IPS-NIHi11 (cell line): ENCODE measurements at places on chromosomes 11 and 22.
A peak's percentile ranks its signal among the peaks of the same experiment; 100 is the strongest.

DNA sequence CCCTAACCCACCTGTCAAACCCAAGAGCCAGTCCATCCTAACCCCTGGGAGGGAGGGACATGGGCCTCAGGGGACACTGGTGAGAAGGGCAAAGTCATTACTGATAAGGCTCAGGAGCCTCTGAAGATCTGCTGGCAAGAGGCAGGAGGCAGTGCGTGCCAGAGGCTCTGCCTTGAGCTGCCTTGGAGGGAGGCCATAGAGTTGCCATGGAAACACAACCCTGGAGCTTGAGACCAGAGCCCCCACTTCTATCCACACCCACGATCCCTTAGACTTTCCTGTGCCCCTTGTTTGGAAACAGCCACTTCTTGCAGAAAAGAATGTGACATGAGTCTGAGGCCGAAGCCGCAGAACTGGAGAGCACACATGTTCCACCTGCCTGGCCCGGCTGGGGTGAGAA is 89.7 kb upstream of the CSNK2A3 start:
- DNase-seq: no peak

DNA sequence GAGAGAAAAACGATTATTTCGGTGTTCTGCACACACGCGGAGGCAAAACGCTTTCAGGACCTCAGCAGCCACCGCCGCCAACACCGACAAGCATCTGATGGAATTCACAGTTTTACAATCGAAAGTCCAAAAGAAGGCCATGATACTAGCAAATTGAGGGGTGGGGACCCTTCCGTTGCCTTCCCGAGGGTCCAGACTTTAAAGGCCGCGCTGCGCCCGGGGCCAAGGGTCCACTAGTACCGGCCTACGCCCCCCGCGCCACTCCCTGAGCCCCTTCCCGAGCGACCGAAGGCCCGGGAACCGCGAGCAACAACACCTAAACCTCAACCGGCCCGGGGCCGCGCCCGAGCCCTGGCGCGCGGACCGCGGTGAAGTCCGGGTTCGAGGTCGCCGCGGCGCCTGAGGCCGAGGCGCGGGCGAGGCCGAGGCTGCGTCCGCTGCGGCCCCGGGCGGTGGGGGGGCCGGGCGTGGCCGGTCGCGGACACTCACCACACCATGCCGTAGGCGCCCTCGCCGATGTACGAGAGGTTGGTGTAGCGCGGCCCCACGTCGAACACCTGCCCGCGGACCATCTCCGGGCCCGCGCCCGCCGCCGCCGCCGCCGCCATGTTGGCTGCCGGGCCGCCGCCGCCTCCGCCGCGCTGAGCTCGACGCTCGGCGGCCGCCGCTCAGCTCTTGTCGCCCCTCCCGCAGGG is 465 bp downstream of the MAPK1 start:
- DNase-seq: peak; percentile 45

DNA sequence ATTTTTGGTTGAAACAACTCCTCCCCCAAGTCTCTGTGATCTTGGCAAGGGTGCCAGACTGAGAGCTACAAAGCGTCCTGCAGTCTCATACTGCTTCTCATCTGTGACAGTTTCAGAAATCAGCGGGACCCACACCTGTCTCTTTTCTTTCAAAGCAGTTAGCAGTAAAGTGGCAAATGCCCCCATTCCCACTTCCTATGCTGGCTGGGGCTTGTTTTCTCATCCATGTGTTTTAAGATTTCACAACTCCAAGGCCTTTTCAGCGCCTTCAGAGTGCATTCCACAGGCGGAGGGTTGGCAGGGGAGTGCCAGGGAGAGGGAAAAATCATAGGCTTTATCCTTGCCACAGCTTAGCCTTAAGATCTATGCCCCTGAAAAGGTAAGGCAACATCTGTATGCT is 493.5 kb downstream of the OPCML start:
- DNase-seq: no peak

DNA sequence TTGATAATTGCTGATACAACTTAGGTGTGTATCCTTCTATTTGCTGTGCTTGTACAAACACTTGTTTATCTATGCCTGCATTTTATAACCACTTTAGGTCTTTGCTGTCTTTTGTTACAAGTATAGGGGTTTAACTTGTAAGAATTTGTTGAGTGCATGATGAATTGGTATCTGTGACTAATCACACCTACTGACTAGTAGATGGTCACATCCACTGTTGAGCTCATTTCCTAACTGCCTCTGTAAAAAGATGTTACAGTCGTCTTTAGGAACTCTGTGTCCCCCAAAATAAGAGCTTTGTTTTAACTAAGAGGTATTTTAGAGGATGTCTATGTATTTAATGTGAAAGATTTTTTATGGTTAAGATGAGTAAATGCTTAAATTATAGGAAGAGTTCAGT is 60.5 kb downstream of the HIPK3 start:
- no peak for DNase-seq

GRCh38 chr11:85695546-85695945 is 9.6 kb upstream of the CCDC89 start:
- DNase-seq: no peak

DNA sequence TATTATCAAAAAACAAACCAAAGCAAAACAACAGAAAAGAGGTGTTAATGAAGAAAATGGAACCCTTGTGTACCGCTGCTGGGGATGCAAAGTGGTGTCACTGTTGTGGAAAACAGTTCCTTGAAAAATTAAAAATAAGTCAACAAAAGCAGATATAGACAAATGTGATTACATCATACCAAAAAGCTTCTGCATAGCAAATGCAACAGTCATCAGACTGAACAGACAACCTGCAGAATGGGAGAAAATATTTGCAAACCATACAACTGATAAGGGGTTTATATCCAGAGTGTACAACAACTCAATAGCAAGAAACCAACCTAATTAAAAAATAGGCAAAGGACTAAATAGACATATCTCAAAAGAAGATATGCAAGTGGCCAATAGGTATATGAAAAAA is 22.9 kb upstream of the CARS1 start:
- no peak for DNase-seq

DNA sequence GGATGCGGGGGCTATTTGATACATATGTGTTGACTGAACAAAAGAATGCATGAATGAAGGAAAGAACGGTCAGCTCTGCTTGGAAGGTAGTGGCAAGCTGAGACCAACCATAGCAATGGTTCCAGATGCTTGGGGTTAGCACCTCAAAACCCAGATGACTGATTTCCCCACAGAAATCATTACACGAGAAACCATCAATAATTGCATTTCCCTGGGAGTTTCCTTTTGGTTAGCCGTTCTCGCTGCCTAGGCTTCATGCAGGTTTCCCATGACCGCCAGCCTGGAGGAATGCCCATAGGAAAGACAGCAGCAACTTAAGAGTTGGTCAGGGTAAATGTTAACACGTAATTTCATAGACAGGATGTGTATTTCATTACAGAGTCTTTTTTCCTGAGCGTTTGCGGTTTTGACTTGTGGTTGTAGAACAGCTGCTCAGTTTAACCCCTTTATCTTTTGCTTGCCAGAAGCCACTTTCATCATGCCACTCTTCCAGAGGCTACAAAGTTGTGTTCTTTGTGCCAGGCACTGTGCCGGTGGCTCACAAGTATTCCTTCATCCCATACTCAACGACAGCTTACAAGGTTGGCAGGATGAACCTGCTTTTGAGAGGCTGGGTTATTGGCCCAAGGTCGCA is 2.8 kb downstream of the IL17RA start:
- DNase-seq: no peak

DNA sequence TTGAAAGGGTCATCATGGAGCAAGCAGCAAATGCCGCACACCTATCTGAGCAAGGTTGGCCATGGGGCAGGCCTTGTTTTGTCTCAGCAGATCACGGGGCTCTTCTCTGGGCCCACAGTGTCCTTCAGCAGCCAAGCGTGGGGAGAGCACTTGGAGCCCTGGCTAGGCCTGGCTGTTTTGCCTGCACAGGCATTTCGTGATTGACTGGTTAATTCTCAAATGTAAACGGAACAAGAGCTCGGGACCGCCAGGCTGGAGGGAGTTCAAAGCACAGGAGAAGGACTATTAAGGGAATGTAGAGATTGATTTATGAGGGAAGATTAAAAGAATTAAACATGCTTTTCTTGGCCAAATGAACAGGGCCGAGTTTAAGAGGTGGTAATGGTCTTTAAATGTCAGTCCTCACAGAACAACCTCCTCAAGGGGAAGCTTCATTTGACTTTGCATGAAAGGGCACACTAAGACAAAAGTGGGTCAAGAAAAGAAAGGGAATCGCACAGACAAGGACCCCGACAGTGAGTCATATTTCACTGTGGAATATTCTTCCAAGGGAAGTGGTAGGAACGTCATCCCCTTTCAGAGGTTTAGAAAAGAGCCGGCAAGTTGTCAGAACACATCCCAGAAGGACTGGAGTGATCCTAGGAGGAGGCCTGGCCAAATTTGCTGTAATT is 20.7 kb downstream of the SPON1 start:
- DNase-seq: no peak

- DNase-seq: peak; percentile 75
These were observed 62.8 kb upstream of the PRDM11 start for GRCh38 chr11:45083544-45084087.

DNA sequence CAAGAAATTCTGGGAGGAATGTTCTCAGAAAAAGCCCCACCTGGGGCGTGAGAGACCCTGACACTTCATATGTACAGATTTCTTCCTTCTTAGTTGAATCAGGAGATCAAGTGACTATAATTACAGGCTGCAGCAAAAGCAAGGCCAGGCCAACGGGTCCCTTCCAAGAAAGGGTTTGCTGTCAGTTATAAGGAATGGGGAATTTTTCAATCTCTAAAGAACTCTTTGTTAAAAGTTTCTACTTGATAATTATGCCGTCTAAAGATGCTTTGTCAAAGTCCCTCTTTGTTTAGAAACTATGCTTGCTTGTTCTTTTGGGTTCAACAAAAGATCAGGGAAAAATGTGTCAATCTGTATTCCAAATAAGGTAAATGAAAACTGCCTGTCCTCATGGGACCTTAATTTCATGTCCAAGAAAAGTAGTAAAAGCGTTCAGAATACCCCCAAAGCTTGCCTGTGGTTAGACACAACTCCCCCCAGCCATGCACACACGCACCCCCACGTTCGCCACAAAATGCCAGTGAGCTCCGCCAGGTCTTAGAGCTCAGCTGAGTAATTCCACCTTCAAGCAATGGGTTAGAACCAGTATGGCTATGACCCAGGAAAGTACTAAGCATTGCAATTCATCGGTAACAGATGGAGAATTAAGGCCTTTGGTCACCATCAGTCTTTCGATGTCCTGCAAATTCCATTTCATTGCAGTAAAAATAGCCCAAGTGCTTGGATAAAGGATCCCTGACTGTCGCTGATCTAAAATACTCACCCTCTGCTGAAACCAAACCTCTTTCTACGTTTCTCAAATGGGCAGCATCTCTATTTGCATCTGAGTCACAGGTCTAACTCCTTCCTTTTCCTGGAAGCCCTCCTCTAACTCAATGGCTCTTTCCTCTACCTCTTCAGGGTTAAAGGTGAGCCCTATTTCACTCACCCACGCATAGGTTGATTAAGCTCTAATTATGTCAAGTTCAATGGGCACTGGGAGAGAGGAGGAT is 419.2 kb upstream of the SYN3 start:
- no peak for DNase-seq

DNA sequence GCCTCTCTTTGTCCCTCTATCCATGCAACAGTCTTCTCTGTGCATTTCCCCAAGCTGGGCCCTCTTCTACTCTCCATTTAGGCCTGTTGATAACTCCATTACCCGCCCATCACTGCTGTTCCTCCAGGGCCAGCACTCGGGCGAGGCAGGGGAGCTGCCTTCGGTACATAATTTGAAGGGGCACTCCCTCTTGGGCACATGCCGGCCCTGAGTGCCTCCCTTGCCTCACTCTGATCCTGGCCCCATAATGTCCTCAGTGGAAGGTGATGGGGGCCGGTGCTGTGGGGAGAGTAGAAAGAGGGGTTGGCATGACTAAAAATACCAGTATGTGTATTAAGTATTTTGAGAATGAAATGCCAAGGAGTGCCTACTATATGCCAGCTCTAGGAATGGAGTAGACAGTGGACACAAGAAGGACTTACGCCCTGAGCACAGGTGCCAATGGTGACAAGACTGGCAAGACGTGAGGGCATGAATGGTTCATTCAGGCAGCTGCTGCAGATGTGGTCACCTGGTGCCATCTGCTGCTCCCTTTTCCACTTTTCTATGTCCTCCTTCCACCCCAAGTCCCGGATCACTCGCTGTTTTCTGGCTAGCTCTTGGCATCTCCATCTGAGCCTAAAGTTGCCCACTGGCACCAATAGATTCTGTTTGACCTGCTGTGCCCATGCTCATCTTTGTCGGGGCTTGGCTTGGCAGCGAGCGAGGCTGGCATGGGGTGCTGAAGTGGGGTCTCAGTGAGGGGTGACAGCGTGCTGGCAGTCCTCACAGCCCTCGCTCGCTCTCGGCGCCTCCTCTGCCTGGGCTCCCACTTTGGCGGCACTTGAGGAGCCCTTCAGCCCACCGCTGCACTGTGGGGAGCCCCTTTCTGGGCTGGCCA is 22.6 kb downstream of the TMEM218 start:
- DNase-seq: no peak

- DNase-seq: no peak
These were observed 60.5 kb upstream of the UCP3 start for GRCh38 chr11:74069146-74070046.

DNA sequence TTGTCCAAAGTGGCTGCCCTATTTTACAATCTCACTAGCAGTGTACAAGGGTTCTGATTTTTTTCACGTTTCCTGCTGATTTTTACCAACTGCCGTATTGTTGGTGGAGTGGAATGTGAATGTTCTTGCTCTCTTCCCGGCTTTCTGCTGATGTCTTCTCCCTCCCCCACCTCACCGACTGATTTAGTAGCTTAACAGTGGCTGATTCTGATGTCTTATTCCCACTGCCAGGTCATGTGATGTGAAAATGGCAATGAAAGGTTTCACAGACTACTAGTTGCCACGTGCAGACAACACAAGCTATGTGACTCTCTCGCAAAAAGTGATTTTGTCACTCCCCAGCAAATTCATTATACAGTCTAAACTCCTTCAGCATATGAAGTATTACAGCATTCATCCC is 17.3 kb upstream of the NEU3 start:
- no peak for DNase-seq

DNA sequence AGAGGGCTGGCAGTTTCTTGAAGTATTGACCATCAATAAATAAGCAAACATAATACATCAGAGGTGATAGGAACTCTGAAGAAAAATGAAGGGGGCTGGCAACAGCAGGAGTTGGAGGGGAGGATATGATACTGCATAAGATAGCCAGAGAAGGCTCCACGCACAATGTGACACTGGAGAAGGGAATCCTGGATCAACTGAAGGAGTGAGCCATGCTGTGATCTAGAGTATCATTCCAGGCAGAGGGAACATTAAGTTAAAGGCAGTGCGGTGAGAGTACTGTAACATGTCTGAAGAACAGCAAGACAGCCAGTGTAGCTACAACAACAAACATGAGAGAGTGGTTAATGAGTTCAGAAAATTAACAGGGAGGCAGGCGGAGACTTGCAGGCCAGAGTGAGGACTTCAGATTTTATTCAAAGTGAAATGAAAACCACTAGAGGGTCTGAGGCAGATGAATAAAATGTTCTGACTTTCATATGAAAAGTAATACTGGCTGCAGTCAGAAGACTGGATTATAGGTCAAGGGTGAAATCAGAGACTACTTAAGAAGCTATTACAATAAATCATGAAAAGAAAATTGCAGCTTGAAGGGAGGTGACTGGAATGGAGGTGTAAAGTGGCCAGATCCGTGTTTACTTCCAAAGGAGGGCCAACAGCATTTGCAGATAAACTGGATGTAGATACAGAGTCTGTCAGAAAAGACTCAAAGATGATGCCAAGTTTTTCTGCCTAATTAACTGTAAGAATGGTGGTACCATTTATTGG is 49.4 kb downstream of the RRAS2 start:
- DNase-seq: no peak

GRCh38 chr11:19920982-19921381 is 208.3 kb downstream of the NAV2 start:
- DNase-seq: no peak
